HT1080 (cell line): ENCODE measurements at places on chromosomes 2 and 18.

DNA sequence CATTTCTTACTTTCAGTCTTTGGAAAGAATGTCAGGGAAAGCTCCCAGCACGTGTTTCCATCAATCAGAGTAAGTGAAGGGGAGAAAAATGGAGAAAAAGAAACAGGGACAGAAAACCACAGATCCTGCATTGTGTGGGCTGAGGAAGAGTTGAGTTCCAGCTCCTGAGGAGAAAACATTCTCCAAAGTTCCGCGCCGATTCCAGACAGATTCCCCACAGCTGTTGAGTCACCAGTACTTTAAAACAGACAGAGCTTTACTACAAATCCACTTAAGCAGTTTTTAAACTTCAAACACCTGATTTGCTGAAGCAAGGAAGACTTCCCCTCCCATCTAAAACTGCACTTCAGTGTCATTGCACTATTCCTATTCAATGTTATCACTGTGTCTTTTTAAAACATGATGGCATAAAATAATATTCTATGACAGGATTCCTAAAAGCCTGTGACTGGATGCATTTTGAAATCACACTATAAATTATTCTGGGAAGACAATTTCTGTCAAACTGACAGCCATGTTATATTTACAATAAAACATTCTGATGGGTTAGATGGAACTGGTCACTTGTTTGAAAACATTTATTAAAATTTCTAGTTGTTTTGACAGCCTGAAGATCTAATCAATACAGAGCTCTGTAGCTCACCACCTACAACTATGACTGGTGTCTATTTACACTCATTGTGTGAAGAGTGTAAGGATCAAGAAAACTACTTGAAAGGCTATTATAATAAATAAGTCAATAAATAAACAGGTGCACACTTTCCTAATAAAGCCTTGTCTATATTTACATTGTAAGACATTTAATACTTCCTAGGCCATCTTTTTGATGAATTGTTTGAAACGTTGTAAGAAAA is 40.9 kb downstream of the TCF4 start:
- DNase-seq = peak; percentile 46

- peak; percentile 49 for DNase-seq
Observed at GRCh38 chr2:24049485-24050021, at the start of gene FKBP1B. TSS of gene FKBP1B (plus strand) at chr2:24049741. CDS start at chr2:24049850, 109 bp downstream.

- no peak for DNase-seq
Observed at GRCh38 chr2:26692897-26693849, 651 bp downstream of the KCNK3 start.

DNA sequence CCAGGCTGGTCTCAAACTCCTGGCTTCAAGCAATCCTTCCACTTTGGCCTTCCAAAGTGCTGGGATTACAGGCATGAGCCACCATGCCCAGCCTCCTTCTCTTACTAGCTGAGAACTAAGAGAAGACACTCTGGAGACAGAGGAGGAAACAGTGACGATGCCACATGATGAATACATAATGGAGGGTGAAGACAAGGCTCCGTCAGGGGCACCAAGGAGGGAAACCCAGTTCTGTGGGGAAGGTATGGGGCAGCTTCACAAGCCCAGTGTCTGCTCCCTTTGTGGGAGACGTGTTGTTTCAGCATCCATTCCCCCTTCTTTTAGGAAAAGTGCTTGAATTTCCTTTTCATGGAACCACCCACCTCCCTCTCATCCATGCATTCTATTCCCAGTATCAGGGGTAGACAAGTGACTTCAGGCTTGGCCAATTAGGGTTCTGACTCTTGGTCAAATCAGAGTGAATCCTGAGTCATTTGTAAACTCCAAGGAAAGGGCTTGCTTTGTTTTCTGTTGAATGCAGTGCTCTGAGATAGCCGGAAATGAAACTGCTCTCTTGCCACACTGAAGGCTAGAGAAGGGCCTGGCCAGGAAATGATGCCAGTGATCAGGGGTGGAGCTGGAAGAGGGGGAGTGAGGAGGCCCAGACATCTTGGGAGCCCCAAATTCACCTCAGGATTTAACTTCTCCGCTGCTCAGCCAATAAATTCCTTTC is 23.7 kb downstream of the TMEM127 start:
- DNase-seq = peak; percentile 84

DNA sequence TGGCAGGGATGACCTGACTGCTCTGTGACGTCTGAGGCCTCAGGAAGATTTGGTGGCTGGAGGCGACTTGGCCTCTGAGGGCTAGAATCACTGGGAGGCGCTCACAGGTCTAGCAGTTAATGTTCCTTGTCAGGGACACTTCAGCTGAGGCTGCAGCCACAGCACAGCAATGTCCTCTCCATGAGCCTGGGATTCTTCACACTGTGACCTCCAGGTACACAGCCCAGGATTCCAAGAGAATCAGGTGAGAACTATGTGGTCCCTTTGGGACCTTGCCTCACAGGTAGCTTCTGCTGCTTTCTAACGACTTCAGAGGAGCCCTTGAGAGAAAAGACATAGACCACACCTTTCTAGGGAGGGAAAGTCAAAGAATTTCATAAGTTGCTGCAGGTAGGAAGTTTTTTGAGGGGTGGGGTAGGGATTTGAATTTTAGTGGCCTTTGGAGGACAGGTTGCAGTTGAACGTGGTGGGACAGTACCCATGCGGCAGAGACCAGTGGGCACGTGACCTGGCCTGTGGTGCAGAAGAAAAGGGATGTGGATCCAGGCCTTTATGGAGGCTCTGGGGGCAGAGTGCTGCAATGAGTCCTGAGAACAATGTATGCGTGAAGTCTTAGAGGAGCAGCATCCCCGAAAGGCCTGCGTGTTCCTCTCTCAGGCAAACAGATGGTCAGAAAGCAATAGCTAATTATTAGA is 86.2 kb downstream of the LYPD1 start:
- DNase-seq = no peak

DNA sequence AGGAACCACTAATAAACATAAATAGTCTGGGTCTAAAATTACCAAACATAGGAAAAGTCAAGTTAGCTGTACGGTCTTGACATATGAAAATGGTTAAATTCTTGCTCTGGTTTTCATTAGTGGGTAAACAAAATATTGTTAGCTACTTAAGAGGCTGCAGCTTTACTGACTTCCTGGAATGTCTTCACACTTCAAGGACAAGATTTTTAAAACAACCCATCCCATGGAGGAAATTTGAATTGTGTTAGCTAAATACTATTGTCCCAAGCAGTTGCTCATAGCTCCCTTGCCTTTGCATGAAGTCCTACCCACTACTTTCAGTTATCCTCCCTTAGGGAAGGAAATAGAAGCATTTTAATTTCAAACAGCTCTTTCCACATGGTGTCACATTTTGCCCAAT is 128.5 kb downstream of the EPHA4 start:
- DNase-seq = no peak

GRCh38 chr2:89780318-89780717 is 1088.8 kb downstream of the RPIA start:
- no peak for DNase-seq

GRCh38 chr2:42195559-42195958 is 26.4 kb downstream of the EML4 start:
- DNase-seq = no peak

DNA sequence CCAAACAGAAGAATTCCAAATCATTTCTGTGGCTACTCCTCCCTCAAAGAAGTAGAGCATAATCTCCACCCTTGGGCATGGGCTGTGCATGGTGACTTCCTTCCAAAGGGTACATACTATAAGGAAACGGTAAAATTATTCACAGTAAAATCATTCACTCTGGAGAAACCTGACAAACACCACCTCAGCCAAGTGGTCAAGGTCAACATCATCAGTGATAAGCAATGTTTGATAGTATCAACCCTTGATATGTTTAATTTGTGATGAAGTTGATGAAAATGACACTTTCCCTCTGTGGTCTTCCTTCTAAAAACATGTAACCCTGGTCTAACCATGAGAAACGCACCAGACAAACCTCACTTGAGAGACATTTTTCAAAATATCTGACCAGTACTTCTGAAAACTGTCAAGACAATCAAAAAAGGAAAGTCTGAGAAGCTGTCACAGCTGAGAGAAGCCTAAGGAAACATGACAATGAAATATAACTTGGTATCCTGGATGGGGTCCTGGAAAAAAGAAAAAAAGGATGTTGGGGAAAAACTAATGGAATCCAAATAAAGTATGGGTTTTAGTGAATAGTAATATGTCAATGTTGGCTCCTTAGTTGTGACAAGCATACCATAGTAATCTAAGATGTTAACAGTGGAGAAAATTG is 9.4 kb upstream of the TXNDC2 start:
- no peak for DNase-seq

GRCh38 chr18:43049021-43049420 is 66.5 kb downstream of the RIT2 start:
- DNase-seq = no peak

GRCh38 chr2:182444170-182444569 is 17.3 kb upstream of the PDE1A start:
- no peak for DNase-seq

- no peak for DNase-seq
Observed at GRCh38 chr2:220302756-220303155, 675.3 kb downstream of the SLC4A3 start.

GRCh38 chr2:219205165-219205538 is 1.4 kb upstream of the ZFAND2B start:
- DNase-seq = no peak

DNA sequence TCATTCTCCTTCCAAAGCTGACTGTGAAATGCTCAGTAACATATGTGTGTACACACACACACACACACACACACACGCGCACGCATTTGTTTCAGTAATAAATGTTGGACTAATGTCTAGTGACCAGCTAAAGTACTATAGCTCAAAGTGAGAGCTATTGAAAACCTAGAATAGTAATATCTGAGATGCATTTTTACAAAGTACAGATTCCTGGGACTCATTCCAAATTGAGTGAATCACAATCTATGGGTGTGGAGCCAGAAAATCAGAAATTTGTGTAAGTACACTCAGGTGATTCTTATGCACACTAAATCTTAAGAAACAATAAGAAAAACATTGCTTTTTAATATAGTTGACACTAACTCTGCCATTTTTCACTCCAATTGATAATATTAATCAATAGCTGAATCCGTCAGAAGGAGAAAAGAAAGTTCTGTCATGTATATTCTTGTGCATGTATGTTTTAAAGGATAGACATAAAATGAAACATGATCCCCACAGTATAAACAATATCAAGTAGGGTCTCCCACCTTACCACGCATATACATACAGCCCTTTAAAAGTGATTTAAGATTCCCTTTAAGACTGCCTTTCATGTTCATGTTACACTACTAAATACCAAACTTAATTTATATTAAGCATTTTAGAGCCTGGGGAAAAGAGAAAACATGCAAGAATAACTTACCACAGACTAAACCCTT is 123.5 kb downstream of the ATAD2B start:
- DNase-seq = peak; percentile 54

DNA sequence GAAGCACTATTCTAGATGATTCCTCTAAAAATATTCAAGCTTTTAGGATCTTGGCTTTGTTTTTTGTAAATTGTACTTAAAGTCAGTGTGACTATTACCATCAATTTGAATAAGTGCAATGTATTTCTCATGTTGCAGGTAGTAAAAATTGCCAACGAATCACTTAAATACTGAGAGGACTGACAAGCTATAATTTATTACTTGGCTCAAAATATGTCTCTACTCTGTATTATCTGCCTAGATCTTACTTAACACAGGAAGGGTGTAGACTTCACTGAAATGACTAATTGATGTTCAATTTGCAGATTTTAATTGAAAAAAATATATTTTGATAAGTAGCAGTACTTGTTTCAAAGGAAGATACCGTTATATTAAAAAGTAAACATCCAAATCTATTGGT is 202.3 kb downstream of the SLC8A1 start:
- no peak for DNase-seq

DNA sequence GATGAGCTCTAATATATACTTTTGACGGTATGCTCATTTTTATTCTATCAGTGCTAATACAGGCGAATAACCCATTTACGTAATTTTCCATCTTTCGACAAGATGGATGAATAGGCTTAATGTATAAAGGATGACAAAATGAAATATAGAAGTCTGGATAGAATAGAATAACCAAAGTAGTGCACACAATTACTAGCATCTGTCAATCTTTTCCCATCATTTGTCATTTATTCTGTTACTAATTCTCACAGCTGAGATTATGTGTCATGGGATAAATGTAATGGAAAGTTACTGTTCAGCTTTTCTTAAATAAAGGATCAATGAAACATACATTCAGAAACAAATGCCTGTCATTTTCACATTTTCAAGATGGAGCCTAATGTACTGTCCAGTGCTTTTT is 548.6 kb downstream of the LRRTM4 start:
- no peak for DNase-seq

GRCh38 chr18:13746633-13747032 is 20.2 kb downstream of the RNMT start:
- no peak for DNase-seq

- DNase-seq = no peak
Observed at GRCh38 chr2:1088192-1088860, 137.7 kb downstream of the SNTG2 start.

DNA sequence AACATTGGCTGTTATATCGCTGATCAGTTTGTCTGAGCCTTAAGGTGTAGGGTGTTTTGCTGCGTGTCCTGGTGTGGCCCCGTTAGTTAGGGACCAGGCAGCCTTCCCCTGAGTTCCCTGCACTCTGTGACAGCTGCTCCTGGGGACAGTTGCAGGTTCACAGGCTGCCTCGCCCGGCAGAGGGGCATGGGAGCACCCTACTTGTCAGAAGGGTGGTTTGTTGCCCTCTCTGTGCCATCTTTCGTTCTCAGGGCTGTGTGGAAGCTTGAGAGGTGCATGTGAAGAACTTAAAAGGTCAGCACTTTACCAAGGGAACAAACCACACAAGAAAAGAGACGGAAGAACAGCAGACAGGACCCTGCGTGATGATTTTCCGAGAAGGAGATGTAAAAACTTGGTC is 159.6 kb downstream of the LDLRAD4 start:
- no peak for DNase-seq

- DNase-seq = peak; percentile 52
Observed at GRCh38 chr2:42010743-42011298, 37.0 kb upstream of the PKDCC start.

- DNase-seq = peak; percentile 35
Observed at GRCh38 chr2:152961351-152961750, 242.9 kb downstream of the ARL6IP6 start.

GRCh38 chr18:33239298-33239697 is 201.2 kb downstream of the CCDC178 start:
- no peak for DNase-seq
